Activated CD4-positive, alpha-beta T cell treated with anti-CD3 and anti-CD28 coated beads, Interleukin-2, amount 10 ng/mL, durations not matched to agents 7 days and 5 days (primary cell): ENCODE measurements at places on chromosomes 12 and 14.

- H3K27ac ChIP-seq, result no peak overlapping the region
- peaks cover 7% of the 10 kb centered on the region for H3K27me3 ChIP-seq
- peaks cover 13% of the 10 kb centered on the region for H3K36me3 ChIP-seq
- peaks cover 3% of the 10 kb centered on the region for H3K4me1 ChIP-seq
- no peak for DNase-seq
These were observed 68.1 kb downstream of the ETNK1 start for GRCh38 chr12:22692964-22693555.

DNA sequence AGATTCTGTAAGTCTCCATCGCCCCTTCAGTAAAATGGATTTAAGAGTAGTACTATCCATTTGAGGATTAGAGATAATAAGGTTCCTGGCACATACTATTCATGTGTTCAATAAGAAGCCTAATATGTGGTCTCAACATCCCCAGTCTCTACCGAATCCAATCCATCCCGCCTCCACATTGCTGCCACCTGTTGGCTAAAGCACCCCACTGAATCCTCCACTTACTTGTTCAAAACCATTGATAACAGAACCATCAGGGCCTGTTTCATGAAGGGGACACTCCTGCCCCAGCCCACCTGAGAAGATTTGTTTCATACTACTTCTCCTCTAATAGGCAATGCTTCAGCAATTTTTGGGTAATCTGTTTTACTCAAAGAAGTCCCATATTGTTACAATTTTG is 147.5 kb downstream of the SLC2A13 start:
- H3K27me3 ChIP-seq, result no peaks in the 10 kb centered on the region
- H3K4me1 ChIP-seq, result no peaks in the 10 kb centered on the region
- no peaks in the 10 kb centered on the region for H3K36me3 ChIP-seq
- no peak overlapping the region for H3K27ac ChIP-seq
- no peak overlapping the region for H3K4me3 ChIP-seq

- H3K4me1 ChIP-seq, result peaks cover 1% of the 10 kb centered on the region
- no peaks in the 10 kb centered on the region for H3K27me3 ChIP-seq
- no peak for DNase-seq
- no peak overlapping the region for H3K4me3 ChIP-seq
- no peak overlapping the region for H3K27ac ChIP-seq
These were observed 91.0 kb downstream of the VRK1 start for GRCh38 chr14:96888158-96888557.

DNA sequence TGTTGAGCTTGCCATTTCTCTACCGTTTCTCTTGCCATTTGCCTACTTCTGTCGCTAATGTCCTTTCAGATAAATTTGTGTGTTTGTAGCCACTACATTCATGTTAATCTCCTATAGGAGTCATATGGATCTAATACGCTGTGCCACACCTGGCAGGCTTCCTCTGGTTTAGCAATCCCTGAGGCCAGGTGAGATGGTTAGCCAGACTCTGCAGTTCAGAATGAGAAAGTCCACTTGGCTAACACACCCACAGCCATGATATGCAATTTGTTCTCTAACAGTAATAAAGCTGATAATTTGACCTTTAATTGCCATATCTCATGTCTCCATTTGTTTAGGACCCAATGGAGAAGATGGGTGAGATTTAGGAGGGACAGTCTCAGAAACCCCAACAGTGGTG is 1261.6 kb upstream of the TMEM132C start:
- H3K36me3 ChIP-seq, result no peaks in the 10 kb centered on the region
- no peaks in the 10 kb centered on the region for H3K4me1 ChIP-seq
- H3K4me3 ChIP-seq, result no peak overlapping the region
- DNase-seq, result no peak
- no peaks in the 10 kb centered on the region for H3K27me3 ChIP-seq

DNA sequence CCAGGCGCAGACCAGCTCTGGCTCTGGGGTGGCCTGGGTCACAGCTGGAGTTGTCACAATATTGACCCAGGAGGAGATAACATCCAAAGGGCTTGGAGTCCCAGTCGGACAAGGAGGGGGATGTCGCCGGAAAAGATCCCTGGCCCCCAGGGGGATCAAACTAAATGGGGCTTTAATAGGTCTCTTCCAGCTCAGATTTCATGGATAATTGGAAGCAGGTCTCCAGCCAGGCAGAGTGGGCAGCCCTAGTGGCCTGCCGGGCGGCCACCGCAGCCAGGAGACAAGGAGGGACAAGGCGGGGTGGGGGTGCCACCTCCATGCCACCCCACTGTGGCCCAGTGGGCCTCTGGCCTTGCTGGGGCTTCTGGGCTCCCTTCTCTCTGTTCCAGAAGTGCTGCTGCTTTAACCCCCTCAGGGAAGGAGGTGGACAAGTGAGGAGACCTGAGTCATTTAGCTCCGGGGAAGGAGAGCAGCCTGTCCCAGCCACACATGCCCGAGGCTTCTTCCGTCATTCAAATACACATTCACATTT is 23.1 kb upstream of the PGF start:
- no peaks in the 10 kb centered on the region for H3K36me3 ChIP-seq
- no peak overlapping the region for H3K4me3 ChIP-seq
- H3K4me1 ChIP-seq, result peaks cover 7% of the 10 kb centered on the region

DNA sequence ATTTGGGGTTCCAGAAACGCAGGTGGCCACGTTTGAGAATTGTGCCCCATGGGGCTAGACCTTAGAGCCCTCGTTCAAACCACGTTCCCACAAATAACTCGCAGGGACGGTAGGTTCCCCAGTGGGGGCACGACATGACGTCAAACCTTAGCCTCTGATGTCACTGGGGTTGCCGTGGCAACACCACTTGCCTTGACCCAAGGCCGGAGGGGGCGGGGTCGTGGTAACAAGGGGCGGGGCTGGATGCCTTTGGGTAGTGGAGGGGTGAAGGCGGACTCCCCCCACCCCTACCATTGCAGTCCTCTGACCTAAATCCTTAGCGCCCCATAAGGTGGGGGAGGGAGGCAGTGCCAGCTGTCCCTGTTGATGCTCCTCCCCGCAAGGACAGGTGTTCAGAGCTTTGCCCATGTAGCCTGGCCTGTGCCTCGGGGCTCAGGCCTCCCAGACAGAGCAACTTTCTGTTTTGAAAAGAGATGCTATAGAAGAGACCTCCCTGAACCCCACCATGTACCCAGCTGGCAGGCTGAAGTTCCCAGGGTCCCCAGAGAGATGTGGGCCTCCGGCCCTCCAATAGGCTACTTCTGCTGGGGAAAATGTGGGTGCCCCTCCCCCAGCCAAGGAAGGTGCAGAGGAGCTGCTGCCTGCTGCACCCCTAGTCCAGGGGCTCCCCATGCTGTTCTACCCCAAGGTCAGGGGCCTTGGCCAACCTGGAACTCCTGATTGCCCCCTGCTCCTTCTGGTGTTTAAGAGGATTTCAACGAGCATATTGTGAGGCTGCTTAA is 1.9 kb downstream of the FAM222A start:
- no peaks in the 10 kb centered on the region for H3K36me3 ChIP-seq
- DNase-seq, result peak; percentile 17
- H3K27ac ChIP-seq, result no peak overlapping the region
